ENCODE measurements at places on chromosomes 13 and 19.
A peak's percentile ranks its signal among the peaks of the same experiment; 100 is the strongest.

DNA sequence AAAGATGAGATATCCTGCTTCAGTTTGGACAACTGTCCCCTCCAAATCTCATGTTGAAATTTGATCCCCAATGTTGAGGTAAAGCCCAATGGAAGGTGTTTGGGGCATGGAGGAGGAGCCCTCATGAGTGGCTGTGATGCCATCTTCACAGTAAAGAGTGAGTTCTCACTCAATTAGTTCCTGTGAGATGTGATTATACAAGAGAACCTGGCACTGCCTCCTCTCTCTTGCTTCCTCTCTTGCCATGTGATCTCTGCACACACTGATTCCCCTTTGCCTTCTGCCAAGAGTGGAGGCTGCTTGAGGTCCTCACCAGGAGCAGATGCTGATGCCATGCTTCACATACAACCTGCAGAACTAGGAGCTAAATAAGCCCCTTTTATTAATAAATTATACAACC, 86.9 kb downstream of the HSPH1 start:
- DNase-seq, result no peak

GRCh38 chr19:14689598-14690503, at the start of gene ZNF333:
Gene ZNF333 (plus strand): TSS chr19:14690048. CDS start chr19:14693492, 3,444 bp downstream.
- DNase-seq, result peak; percentile 94

DNA sequence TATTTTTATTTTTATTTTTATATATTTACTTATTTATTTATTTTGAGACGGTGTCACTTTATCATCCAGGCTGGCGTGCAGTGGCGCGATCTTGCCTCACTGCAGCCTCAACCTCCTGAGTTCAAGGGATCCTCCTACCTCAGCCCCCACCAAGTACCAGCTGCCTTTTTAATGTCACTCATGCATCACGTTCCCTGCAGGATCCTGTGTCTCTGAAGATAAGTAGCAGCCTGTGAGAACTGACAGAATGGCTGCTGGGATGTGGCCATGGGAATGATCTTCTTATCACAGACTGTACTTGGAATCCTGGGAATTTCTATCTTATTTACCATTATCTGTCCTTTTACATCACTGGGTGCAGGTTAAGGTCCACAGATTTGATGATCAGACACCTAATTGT, 9.2 kb upstream of the ZNF761 start:
- no peak for DNase-seq

GRCh38 chr13:98242403-98242802, 65.3 kb upstream of the RNF113B start:
- DNase-seq, result no peak

- DNase-seq, result no peak
Observed at GRCh38 chr19:58364146-58364545, 1.6 kb upstream of the ZNF497 start.

GRCh38 chr19:48784527-48784926, 26.3 kb downstream of the BCAT2 start:
- no peak for DNase-seq

DNA sequence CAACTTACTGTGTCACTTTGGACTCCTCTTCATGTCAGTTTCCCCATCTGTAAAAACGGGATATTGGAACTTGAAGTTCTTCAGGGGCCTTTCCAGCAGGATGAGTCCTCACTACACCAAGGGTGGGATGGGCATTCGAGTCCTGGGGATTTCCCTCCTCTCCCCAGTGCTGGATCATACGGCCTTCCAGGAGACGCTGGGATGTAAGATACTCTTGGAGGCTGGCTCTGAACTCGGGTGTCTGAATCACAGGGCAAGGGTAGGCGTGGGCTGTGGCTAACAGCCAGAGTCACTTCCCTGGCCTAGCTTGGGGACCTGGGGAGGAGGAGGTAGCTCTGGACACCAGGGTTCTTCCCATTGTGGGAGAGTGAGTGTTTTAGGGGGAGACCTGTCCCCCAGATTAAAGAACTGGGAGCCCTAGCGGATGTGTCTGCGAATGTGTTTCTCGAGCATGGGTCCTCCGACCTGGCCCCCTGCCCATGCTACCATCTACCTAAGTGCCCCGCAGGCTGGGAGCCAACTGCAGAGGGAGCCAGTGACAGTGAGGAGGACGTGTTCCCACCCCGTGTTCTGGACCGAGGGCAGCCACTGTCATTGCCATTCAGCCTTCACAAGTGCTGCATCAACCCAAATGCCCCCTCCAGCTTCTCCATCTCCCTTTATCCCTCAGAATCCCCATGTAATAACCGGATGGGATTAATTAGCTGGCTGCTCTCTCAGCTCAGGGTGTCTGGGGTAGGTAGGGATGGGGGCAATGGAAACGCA, 2.4 kb upstream of the CYTH2 start:
- no peak for DNase-seq

DNA sequence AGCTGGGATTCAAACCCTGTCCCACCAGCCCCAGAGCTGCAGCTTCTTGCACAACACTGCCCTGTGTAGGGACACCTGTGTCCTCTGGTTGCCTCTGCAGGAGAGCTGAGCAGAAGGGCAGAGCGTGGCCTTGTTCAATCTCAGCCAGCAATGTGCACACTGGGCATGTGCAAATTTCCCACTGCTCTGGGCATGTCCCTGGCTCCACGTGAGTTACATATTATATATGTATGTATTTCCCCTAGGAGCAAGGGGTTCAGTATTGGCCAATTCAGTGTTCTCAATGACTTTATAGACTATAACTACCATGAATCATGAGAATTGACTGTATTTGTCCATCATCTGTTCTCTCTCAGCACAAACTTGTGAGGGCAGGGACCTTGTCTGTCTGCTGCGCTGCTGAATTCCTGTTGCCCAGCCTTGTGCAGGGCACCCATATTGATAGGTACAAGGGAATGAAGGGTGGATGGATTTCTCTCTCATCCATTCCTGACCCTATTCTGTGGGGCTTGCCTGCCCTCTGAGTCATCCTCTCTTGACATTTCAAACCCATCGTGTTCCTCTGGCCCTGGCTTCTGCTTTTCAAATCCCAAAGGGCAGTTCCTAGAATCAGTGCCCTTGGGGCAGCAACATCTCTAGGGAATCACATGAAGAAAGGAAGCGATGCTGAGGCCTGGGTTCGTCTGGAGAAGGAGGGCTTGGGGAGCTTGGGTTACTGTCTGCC, 69.7 kb downstream of the ERICH6B start:
- no peak for DNase-seq
